ENCODE measurements at places on chromosomes 4 and X.

DNA sequence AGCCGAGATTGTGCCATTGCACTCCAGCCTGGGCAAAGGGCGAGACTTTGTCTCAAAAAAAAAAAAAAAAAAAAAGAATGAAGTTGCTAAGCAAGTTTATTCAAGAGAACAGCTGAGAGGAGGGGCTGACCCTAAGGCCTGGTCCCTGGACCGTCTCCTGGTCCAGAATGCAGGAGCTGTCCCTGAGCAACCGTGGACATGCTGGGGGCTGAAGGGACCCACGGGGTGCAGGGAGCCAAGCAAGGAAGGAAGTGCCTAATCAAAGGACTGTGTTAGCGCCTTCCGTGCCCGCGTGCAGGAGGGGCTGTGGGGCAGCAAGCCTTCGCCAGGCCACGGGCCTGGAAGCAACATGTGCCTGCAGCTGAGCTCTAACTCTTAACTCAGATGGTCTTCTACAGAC is 39.1 kb upstream of the CDKN2AIP start:
- no peak for DNase-seq

- no peak for DNase-seq
These were observed 3.0 kb downstream of the TLR10 start for GRCh38 chr4:38779790-38780189.

GRCh38 chrX:69155786-69156520 is 9.3 kb downstream of the PJA1 start:
- no peak for DNase-seq

- no peak for DNase-seq
These were observed 165.0 kb downstream of the SPIN4 start for GRCh38 chrX:63186137-63186536.

- DNase-seq = no peak
These were observed 106.5 kb downstream of the EFNB1 start for GRCh38 chrX:68935362-68935761.

- DNase-seq = no peak
These were observed 35.9 kb downstream of the SUPT20HL1 start for GRCh38 chrX:24396236-24396930.

GRCh38 chr4:146098978-146099377 is 76.5 kb upstream of the LSM6 start:
- DNase-seq = no peak

DNA sequence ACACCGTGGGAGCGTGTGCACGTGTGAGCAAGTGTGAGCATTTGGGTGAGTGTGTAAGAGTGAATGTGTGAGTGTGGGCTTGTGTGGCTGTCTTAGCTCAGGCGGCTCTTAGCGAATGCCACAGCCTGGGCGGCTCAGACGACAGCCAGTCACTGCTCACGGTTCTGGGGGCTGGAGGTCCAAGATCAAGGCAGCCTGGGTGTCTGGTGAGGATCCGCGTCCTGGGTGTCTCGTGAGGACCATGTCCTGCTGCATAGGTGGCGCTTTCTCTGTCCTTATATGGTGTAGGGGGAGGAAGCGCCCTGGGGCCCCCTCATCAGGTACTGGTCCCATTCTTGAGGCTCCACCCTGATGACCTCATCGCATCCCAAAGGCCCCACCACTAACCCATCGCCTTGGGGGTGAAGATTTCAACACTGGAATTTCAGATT is 4.5 kb downstream of the DOK7 start:
- no peak for DNase-seq

DNA sequence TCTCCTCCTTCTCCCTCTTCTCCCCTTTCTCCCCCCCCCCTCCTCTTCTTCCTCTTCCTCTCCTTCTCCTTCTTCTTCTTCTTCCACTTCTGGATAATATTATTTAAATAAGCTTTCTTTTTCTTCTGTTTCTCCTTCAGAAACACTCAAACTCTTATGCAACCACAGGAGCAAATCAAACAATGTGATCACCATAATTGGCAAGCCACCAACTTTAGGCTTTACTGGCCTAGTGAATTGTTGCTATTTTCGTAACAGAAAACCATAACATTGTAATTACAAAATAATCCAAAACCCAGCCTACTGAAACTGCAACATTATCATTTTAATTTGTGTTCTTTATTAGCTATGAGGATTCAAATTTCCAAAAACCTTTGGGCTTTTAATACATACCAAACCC is 14.3 kb downstream of the DCAF8L1 start:
- DNase-seq = no peak

- no peak for DNase-seq
These were observed 798.3 kb downstream of the FAT4 start for GRCh38 chr4:126113058-126113457.

DNA sequence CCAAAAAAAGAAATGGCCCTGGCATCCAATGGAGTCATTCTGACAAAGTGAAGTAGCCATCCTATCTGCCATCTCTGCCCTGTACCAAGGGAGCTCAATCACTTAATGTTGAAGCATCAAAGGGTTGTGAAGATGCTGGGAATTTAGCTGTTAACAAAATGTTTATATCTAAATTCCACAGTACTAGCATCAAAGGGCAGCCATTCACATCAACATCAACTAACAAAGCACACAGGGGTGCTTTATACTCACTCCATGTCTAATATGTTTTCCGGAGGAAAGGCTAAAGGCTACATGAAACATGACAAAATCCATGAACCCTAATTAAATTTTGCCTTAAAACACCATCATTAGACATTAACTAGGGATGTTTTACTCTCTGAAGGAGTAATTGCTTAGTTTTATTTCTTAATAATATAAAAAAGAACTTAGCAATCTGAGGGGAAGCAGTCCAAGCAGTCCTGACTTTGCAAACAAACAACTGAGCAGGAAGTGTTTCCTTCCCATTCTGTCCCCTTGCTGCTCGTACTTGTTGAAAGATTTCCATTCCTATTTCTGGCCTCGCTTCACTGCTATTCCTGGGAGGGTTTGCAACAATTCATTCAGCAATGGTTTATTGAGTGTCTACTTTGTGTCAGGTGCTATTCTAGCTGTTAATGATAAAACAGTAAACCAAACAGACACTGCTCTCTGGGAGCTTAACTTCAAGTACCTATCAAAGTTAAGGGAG is 208.6 kb upstream of the SLC7A11 start:
- DNase-seq = no peak

GRCh38 chr4:140790765-140791164 is 34.6 kb upstream of the TBC1D9 start:
- DNase-seq = no peak

- DNase-seq = no peak
These were observed 226.2 kb upstream of the TENM3 start for GRCh38 chr4:182017038-182017437.

DNA sequence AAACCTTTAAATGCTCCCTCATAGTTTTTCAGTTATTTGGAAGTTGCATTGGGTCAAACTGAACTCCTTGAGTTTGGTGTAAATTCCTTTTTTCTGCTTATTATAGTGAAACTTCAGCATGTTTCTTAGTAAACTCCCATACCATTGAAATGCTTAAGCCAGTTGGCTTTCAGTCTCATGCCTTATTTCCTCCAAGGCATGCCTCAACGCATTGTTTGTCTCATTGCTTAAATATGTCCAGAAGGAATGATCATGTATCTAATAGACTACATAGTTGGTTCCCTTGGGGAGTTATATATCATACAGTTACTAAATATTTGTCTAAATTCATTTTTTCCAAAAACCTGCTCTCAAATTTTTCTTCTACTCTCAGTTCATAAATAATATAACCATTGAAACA is 114.0 kb downstream of the STOX2 start:
- no peak for DNase-seq

DNA sequence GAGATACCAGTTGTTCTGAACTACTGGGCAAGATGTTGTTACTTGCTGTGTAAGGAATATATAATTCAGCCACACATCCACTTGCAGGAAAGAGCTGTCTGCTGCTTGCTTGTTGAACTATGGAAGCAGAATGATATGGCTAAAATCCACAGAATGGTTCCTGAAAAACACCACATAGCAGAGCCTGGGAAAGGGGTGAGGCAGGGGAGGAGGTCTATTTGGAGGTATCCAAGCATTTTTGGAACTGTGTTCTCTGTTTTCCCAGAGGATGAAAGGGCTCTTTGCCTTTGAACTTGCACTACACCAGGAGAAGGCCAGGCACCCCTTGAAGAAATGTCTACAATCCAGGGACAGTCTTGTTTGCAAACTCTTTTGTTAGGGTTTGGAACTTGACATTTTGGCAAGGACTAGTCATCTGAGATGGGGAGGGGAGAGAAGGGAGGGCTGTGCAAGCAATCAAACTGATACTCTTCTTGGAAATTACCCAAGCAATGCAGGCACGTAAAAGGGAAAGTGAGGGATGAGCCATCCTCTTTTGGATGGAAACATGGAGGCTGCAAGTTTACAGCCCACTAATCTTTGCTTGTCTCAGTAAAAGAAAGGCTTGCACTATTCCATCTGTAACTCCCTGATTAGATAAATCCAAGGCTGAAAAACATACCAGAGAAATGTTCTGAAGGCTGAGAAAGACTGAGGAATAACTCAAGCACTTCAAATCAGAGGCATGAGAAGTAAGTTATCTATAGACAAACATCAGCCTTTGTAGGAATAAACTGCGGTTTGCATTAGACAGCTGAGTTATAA is 141.0 kb downstream of the TSPAN5 start:
- DNase-seq = no peak

DNA sequence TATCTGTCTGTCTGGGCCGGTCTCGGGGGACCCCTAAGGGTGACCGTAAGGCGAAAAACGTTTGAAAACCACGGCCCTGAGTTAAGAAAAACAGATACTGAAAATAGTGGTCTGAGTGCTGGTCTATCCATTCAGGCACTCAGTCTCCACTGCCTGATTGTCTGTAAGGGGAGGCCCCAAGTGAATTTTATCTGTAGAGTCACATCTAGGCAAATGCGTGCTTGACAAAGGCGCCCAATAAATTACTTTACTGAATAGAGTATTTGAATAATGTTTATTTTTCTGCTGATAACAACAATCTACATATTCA is 465 bp downstream of the HNRNPH2 start:
- no peak for DNase-seq

GRCh38 chr4:39621582-39621981 is 17.1 kb downstream of the SMIM14 start:
- no peak for DNase-seq

DNA sequence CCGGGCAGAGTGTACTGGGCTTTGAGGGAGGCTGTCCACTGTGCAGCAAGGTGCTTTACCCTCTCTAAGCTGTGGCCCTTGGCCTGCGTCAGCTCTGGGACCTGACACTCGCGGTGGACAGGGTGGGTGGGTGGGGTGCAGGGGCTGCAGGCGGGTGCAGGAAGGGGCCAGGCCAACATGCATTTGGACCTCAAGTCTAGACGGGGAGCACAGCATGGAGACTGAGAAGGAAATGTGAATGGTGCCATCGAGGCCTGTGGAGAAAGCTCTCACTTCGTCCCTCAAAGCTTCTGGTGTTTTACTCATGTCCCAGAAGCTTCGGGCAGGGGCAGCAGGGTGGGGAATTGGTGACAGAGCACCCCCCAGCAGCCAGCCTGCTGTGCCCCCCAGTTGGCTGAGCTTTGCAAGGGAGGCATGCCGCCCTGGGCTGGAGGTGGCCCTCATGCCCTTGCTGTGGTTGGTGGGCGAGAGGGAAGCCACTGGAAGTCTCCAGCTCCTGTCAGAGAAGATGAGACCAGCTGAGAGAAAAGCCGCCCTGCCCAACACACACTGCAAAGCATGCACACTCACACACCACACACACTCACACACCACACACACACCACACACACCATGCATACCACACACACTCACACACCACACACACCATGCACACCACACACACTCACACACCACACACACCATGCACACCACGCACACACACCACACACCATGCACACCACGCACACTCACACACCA is 12.3 kb downstream of the PNMA6E start:
- DNase-seq = no peak

- DNase-seq = no peak
These were observed 393.5 kb downstream of the TRIML1 start for GRCh38 chr4:188532751-188533150.

DNA sequence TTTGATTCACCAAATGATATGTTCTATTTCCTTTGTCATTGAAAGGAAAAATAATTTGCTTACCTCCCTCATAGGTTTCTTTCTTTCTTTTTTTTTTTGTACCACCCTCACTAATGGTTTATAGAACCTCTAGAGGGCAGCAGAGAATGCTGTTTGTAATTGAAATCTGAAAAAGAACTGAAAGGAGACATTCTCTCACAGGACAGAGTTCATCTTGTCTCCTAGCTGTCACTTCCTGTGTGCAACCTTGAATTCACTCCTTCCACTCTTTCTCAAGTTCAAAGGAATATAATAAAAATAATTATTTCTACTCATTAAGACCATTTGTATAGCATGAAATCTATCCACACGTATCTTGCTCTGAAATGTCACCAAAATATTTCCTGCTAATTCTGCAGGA is 51.0 kb downstream of the GUCY1B1 start:
- no peak for DNase-seq

GRCh38 chrX:23732704-23733103 is 10.4 kb downstream of the ACOT9 start:
- DNase-seq = no peak

DNA sequence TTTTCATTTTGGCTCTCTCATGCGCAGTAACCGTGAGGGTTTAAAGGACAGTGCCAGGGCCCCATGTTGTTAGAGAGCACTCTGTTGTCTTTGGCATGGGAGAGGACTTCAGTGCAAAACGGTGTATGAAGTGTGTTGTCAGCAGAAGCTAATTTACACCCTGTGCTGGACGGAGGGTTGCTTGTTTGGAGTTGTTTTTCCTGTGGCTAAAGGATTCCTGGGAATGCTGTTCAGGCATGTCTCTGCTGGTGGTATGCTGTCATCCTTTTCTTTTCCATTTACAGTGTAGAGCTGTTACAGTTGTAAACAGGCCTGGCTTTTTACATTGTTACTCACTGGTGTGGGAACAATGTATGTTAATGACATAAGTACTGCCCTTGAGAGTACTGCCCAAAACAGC is 206.3 kb downstream of the CBR4 start:
- no peak for DNase-seq

- no peak for DNase-seq
These were observed 73.0 kb upstream of the FRMPD4 start for GRCh38 chrX:12065251-12065650.

DNA sequence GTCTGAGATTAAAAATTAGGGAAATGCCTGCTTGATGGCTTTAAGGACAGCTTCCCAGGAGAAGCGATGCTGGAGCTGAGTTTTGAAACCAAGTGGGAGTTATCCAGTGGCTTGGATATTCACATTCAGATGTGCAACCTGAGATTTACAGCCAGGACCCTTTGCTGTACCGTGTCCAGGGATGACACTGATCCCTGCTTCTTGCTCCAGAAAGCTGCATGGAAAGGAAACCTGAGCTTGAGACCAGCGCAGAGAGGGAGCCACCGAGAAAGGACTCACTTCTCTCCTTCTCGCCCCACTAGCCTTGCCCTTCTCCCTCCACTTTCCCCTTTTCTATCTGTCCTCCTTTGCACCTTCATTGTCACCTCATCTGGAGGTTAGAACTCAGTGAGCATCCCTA is 254.5 kb upstream of the PPARGC1A start:
- no peak for DNase-seq

- no peak for DNase-seq
These were observed 44.6 kb upstream of the UGT2A1 start for GRCh38 chr4:69697536-69698242.

- DNase-seq = no peak
These were observed 1830.0 kb upstream of the IGFBP7 start for GRCh38 chr4:58940167-58940566.

- DNase-seq = no peak
These were observed 6.6 kb downstream of the PLP1 start for GRCh38 chrX:103783196-103783595.
